ENCODE measurements at places on chromosomes 11 and 22.

- DNase-seq, result no peak
Measured at GRCh38 chr11:16936643-16937042, 77.6 kb downstream of the PLEKHA7 start.

DNA sequence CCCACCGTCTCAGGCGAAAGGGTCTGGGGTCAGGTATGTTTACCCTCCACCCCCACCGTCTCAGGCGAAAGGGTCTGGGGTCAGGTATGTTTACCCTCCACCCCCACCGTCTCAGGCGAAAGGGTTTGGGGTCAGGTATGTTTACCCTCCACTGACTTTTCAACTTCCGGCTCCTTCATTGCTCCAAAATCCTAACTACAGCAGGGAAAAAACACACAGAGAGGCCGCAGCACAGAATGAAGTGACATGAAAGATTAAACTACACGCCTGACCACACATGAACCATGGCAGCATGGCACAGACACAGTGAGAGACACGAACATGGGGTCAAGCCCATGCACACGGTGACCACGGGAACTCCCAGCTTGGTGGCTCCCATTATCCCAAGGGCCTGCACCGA lies 634.9 kb upstream of the B3GAT1 start:
- DNase-seq, result no peak

GRCh38 chr11:90895850-90896249 lies 673.0 kb upstream of the CHORDC1 start:
- no peak for DNase-seq

GRCh38 chr11:16261836-16262644 lies 94.3 kb downstream of the SOX6 start:
- no peak for DNase-seq

- DNase-seq, result no peak
Measured at GRCh38 chr11:44029507-44029845, 18.3 kb upstream of the ACCSL start.

DNA sequence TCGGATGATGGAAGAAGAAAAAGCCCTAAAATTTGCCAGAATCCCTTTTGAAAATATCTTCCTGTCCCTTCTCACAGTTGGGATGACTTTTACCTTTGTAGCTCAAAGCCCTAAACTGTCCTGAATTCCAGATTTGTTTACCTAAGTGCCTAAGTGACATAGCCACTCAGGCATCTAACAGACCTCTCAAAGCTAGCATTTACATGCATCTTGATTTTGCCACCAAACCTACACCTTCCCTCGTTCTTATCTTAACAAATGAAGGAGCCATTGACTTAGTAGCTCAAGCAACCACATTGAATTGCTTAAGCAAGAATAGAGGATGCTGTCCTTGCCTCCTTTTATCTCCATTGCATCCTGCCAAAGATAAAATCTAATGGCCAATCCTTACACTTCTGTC lies 198.4 kb upstream of the NTM start:
- DNase-seq, result no peak

- no peak for DNase-seq
Measured at GRCh38 chr11:3169255-3170043, 4.3 kb upstream of the OSBPL5 start.

- DNase-seq, result no peak
Measured at GRCh38 chr11:44226945-44227344, 83.0 kb downstream of the ALX4 start.

GRCh38 chr11:40302669-40303068 lies 1156.8 kb downstream of the LRRC4C start:
- DNase-seq, result no peak

- no peak for DNase-seq
Measured at GRCh38 chr11:64415286-64415685, 56.3 kb downstream of the RPS6KA4 start.

DNA sequence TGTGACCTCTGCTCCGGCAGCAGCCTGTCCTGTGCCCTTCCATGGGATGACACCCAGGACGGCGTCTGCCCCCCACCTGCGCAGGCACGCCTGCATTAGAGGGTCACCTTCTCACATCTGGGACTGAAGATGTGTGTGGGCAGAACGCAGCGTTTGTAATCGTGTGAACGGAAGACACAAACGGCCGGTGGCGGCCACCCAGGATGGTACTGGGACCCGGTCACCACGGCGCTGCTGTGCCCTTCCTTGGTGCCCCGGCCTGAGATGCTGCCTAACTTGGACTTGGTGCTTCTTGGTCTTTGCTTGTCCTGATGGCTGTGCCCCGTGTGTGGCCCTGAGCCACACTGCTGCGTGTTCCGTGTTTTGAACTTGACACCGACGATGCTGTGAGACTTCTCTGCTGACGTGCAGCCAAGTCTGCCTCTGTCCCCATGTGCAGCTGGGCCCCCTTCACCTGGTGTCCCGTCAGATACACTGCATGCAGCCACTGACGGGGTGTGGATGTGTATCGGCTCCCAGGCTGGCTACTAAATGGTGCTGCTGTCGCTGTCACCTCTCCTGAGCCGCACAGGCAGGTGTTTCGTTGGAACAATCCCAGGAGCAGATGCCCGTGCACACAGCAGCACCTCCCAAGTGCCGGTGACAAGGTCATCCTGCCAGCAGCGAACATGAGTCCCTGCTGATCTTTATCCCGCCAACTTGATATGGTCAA lies 21.4 kb downstream of the YPEL1 start:
- no peak for DNase-seq

DNA sequence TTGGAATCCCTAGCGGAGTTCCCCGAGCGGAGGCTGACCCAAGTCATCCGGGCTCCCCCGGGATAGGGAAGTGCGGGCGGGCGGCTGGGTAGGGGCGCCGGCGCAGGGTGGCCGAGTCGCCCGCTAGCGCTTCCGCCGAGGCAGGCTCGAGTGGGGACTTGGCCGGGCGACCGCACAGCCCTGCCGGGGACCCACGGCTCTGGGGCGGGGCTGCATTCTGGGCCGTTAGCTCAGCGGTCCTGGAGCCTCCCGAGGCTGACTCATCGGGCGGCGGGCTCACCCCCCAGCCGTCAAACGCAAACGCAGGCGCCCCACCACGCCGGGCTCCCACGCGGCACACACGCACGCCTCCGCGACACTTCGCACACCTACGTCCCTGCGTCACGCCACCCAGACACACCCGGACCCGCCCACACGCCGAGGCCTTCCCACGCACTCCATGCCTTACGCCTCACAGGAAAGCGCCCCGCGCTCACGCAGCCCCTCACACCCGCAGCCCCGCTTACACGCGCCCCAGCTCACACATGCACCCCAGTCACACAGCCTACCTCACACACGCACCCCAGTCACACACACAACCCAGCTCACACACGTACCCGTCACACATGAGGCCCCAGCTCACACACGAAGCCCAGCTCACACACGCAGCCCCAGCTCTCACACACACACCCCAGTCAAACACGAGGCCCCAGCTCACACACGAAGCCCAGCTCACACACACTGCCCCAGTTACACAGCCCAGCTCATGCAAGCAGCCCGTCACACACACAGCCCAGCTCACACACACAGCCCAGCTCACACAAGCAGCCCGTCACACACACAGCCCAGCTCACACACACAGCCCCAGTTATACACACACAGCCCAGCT lies 1.2 kb downstream of the PHLDB1 start:
- DNase-seq, result no peak

GRCh38 chr22:28710107-28710506 lies 30.5 kb upstream of the TTC28 start:
- no peak for DNase-seq

GRCh38 chr11:102226702-102227490 lies 90.4 kb upstream of the BIRC3 start:
- DNase-seq, result no peak

GRCh38 chr11:12043959-12044791 lies 35.7 kb upstream of the DKK3 start:
- DNase-seq, result no peak

- DNase-seq, result no peak
Measured at GRCh38 chr22:49894322-49895054, 23.8 kb downstream of the ALG12 start.

- DNase-seq, result no peak
Measured at GRCh38 chr22:39498802-39499201, 3.3 kb upstream of the MIEF1 start.

DNA sequence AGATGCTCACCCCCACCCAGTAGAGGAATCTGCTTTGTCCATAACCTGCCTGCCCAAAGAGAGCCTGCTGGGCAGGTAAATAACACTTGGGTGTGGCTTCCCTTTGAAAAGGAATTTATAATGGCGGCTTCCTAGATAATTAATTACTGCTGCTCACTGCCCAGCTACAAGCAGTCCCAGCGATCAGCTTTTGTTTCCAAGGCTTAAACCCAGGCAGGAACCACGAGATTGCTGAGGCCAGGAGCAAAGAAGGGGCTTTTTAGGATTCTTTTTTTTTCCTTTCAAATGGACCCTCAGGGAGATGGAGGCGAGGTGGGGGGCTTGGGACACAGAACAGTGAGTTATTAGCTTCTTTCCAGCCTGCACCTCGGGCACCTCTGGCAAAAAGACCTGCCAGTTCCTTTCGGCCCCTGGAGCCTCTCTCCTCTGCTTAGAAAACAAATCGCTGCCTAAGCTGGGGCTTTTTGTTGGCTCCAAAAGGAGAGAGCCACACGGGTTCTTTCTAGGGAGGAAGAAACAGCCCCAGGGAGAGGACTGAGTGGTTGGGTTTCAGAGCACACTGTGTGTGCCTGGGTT lies 107.2 kb downstream of the TSPAN18 start:
- no peak for DNase-seq

DNA sequence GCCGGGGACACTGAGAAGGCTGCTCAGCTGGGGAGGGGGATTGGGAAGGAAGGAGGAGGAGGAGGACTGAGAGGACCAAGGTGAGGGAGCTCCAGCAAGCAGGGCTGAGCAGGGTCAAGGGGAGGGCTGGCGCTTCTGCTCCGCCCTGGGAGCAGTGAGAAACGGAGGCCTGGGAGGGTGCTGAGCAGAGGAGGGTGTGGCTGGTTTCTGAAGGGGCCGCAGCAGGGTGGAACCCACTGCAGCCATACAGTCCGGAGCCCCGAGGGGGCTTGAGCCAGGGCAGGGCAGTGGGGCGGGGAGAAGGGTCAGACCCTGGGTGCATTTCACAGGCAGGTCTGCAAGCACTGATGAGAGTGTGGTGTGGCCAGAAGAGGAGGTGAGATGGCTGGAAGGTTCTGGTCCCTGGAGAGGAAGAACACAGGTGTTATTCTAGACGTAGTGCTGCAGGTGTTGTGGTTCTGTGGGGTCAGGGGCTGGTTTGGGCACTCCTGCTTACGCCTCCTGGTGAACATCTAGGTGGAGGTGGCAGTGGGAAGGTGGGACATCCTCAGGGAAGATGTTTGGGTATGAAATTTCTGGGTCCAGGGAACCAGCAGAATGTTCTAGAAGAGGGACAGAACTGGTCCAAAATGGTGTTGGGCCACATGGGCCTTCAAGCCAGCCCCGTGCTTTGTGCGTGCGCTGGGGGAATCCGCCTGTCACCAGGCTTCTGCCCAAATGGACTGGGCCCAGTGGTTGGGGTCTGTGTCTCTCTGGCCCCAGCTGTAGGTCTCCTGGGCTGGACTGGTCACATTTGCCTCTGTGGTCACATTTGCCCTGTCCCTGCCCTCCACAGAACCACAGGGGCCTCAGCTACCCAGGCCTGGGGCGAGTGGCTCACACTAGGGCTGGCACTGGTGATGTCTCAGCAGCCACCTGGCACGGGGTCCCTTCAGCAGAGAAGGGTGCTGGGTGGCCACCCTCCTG lies 714.7 kb downstream of the BRD1 start:
- no peak for DNase-seq

DNA sequence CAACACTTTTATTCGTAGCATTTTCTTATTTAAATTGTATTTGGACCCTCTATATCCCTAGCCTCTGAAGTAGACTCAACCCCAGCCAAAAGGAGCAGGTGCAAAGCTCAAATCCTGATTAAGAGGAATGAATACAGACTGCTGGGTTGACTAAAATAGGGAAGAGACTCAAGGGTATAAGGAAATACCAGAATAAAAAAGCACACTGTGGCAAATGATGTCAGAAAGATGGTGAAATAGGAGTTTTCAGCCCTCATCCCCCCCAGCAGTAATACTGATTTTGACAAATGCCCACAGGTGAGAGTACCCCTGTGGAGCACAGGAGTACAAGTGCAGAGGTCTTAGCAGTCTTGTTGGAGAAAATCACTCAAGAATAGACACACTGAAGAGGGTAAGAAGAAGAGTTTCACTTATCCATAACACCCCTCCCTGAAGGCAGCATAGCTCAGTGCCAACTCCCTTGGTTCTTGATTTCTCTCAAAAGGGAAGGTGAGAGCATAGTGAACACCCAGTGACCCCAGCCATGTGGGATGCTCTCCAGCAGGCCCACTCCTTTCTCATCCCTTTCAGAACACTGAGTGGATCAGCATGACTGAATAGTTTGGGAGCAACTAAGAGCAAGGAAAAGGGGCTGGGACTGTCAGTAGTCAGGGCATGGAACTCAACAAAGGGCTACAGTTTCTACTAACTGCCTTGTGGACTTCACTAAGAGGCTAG lies 71.7 kb downstream of the TBC1D22A start:
- DNase-seq, result no peak

GRCh38 chr11:17352950-17353820 lies 1.6 kb downstream of the NCR3LG1 start:
- DNase-seq, result no peak

DNA sequence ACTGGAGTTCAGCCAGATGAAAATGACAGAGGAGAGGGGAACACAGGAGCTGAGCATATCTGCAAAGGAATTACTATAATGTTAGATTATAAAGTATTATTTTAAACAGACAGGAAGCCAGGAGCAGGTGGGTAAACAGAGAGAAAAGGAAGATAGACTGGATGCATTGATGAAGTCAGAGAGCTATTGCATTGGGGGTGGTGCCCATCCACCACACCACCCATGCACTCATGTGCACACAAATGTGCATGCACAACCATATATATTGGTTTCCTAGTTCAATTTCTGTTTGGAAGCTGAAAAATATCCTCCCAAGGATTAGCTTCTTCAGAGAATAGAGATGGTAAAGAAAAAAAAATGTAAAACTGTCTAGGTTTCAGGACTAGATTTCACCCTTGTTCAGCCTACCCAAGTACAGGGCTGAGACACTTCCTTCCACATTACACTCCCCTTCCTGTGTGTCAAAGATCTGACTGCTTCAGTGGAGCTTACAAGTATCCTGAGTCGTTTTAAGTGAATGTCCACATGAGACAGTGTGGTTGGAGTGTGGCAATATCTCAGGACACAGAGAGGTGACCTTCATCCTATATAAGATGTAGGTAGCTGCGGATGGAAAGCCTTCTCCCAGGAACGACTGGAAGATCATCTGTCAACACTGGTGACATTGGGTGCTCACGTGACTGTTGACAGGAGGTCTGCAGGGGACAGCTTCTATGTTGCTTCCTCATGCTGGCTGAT lies 12.2 kb upstream of the SMPD1 start:
- no peak for DNase-seq

DNA sequence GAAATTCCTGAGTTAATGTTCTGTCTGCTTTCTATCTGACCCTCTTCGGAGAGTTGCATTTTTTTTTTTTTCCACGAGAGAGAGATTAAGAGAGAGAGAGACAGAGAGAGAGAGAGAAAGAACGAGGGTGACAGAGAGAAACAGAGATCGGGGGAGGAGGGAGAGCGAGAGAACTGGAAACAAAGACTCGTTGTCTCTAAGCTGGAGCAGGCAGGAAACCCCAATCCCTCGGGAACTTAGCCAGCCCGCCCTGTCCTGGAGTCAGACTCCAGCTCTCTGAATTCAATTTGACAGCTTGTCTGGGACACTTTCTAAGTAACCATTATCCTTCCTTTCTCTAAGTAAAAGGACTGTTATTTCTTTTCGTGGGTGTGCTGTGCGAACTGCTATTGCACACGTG lies 76.9 kb downstream of the KCNJ1 start:
- DNase-seq, result no peak

All from esophagus squamous epithelium (tissue), 5 donors.